ENCODE measurements at places on chromosomes 4 and X. TPM values are rescaled to one million over a fixed set of nuclear protein-coding genes. Genes with fewer than 3 reads are reported as not detected.

FDCSP gene
- not detected for total RNA-seq

DCAF4L1 gene
- 0.11 TPM for total RNA-seq

CLDN22 gene
- not detected for total RNA-seq

DLG3 gene
- total RNA-seq = 34.1 TPM

SATL1 gene
- total RNA-seq = 0.99 TPM

PDS5A gene
- 37.8 TPM for total RNA-seq

LIMCH1 gene
- 5.0 TPM for total RNA-seq

GRCh38 chr4:101801958-101802357 is 11.4 kb downstream of the BANK1 start:
- no peak for DNase-seq

GRCh38 chr4:188154668-188155405 is 15.6 kb downstream of the TRIML1 start:
- no peak for DNase-seq

- DNase-seq = no peak
Observed at GRCh38 chr4:115852767-115853091, 739.3 kb upstream of the NDST4 start.

DNA sequence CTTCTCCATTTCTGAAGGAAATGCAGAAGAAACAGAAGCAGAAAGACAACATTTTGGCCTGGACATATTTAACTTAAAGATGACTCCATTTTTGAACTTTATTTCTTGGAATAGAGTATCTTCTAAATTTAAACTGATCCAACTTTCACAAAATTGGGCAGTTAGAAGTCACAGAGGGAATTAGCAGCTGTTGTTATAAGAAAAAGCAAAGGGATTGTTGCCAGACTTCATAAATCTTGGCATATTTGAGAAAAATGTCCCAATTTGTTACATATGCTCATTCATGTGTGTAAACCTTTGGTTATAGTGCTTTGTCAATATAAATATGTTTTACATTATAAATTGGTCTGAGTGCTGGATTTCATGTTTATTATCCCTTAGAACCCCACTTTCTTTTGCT is 3.4 kb downstream of the GLUD2 start:
- DNase-seq = no peak

DNA sequence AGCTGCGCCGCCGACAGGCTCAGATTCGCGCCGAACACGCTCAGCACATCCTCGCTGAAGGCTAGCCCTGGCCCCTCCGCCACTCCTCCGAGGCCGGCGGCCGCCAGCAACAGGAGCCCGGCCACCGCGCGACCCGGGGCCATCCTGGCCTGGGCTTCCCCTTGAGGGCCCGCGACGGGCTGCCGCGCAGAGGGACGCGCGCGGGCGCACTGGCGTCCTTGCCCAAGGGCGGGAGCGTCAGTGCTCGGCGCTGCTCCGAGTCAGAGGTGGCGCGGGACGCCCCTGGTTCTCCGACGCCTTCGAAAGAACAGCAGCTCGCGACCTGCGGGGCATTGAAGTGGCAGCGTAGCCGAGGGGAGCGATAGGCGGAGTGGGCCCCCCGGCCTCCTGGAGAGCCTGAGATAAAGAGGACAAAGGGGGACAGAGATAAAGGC is 745 bp downstream of the SLC39A8 start:
- peak; percentile 80 for DNase-seq

GRCh38 chr4:18914182-18914581 is 892.6 kb upstream of the LCORL start:
- no peak for DNase-seq

- peak; percentile 70 for DNase-seq
Observed at GRCh38 chr4:155025762-155026457, 182.5 kb upstream of the NPY2R start.

GRCh38 chrX:4547213-4547836 is 833.9 kb upstream of the PRKX start:
- DNase-seq = peak; percentile 67

Data from cardiac muscle cell (in vitro differentiated cells and primary cell).